ENCODE measurements at places on chromosomes 2 and 18.

DNA sequence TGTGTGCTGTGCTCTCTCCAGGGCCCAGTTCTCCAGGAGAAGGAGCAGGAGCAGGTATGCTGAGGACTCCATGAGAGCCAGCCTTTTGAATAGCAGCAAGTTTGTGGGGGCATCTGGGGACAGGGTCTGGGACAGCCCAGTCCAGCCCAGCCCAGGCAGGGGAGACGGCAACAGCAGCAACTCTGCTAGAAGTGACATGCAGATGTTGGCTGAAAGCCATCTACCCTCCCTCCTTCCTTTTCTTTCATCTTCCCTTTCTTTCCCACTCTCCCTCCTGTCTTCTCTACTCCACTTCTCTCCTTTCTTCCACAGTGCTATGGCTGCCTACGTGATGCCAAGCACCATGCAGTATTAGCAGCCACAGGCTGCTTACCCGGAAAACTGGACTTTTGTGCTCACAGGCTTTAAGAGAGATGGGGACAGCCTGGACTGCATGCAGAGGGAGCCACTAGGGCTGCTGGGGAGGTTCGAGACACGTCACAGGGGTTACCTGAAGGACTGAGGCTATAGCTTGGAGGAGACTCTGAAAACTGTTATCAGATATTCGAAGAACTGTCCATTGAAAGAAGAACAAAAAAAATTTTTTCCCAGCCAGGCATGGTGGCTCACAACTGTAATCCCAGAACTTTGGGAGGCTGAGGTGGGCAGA is 23.8 kb upstream of the YWHAQ start:
- no peak for DNase-seq

- no peak for DNase-seq
Measured at GRCh38 chr2:22329211-22330154, 1055.5 kb upstream of the KLHL29 start.

GRCh38 chr2:68791914-68792313 is 57.3 kb downstream of the ARHGAP25 start:
- no peak for DNase-seq

DNA sequence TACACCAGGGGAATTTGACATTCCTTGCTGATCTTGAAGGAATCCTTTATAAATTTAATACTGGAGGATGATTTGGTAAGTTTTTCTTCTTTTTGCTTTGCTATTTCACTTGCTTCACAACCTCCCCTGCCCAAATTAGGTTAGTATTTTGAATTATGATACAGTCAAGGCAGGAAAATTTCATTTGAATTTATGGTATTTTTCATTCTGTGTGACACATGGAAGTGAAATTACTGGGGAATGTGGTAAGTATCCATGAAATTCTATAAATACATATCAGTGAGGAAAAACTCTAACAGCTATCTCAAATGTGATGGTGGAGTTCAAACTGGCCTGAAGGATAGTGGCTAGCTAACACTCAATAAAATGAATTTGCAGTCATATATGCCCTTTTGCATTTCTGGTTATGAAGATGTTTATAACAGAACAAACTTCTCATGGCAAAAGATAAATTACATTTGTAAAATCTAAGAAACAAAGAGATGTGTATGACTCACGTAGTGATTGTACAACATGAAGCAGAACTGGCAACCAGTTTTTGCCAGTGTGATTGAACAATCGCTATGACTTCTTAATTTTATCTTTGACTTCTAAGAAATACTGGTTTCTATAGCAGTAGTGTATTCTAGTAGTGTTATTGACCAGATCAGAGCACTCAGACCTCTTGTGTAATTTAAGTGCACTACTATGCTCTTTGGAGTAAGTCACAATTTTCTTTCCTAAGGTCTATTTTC is 152.6 kb downstream of the IKZF2 start:
- no peak for DNase-seq

GRCh38 chr18:62576845-62577512 is 54.2 kb downstream of the ZCCHC2 start:
- no peak for DNase-seq

GRCh38 chr18:36655930-36656329 is 172.9 kb downstream of the TPGS2 start:
- no peak for DNase-seq

DNA sequence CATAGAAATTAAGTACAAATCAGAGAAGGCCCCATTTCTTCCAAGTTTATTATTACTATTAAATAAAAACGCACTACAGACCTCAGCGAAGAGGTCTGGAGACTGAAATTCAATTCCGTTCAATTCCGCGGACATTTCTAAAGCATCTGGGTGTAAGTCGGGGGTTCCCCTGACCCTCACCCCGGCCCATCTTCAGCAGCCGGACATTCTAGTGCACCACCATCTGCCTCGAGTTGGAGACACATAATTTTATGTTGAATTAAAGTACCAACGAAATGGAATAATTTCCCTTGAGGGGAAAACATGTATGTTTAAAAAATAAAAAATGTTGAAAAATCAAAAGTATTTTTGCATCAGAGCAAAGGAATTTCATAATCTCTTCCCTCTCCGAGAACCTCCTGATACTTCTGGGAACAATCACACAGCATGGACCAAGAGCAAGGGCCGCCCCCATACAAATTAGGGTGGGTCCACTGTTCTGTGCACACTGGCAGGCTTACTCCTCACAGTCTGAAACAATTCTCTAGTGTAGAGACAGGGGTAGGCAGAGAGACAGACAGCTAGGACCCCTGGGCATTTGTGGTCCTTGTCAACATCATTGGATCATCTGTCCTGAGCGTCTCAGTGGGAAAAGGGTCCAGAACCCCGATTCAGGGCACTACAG is 29.3 kb downstream of the MBP start:
- no peak for DNase-seq

DNA sequence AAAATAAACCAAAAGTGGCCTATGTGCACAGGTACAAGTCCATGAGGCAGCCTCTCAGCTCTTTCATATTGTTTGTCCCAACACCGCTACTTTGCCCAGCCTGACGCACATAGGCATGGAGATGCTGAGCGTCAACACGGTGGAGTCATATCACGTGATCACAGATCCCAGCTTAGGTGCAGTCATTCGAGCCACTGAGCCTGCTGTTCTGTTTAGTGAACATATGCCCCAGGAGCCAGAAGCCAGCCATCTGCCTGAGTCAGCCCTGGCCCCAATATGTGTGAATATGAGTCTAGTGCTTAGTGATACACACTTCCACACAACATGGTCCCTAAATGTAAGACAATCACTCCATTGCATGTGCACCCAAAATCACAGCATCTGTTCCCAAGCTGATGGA is 88.2 kb upstream of the LCLAT1 start:
- DNase-seq, result no peak

DNA sequence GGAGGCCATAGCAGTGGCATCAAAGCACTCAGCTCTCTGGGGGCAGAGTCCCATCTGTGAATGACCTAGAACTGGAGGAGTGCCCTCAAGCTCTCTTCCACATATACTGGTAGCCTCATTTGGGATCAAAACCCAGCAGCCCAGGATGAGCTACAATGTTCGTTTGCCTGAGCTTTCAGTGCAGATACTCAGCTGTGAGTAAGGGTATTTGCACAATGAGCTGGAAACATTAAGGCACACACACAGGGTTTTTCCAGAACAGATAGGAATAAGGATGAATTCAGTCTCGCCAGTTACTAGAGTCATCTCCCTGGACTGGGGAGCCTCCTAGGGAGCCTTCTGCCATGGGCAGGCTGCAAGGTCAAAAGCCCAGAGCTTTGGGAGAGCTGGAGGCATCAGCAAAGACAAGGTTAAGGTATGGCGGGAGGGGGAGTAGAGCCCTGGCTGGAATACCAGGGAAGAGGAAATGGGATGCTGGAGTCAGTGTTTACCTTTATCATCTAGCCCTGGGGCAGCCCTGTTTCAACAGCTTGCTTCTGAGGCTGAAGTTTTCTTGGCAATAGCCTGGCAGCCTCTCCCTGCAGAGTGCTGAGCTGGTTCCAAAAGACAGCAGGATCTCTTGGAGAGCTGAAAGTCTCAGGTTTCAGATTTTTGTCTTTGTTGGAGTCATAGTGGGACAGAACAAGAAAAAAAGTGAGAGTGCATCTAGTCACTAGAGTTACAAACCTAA is 187.7 kb downstream of the LOXHD1 start:
- DNase-seq, result no peak

DNA sequence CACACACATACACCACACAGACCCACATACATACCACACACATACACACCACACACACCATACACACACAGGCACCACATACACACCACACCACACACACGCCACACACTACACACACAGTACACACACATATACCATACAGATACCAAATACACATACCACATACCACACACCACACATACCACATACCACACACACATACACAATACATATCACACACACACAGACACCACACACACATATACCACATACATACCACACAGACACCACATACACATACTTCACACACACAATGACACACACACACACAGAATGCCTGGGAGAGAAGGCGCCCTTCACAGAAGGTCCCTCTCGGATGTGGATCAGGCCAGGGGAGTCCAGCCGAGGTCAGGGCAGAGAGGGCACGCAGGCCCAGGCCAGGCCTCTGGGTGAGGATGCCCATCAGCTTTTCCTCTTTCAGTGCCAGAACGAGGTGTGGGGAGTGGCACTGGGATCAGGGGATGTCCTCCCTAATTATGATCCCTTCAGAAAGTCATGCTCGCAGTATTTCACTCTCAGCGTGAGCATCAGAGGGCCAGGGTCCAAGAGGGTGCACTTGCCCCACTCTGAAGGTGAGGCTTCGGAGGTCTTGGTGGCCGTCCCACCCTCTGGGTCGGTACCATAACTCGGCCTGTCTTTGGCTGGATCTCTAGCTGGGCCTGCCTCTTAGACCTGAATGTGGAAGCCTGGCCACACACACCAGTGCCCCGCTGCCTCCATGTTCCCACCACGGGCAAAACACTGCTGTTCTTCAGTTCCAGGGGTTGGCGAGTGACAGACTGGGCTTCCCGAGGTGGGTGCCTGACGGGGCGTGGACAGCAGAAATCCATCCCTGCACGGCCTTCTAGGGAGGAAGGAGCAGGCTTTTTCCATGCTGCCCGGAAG is 70.6 kb upstream of the ODC1 start:
- DNase-seq, result no peak

Measured in AG04450 (cell line).